Uterus (tissue), 4 donors: ENCODE measurements at places on chromosomes 13 and 19.

DNA sequence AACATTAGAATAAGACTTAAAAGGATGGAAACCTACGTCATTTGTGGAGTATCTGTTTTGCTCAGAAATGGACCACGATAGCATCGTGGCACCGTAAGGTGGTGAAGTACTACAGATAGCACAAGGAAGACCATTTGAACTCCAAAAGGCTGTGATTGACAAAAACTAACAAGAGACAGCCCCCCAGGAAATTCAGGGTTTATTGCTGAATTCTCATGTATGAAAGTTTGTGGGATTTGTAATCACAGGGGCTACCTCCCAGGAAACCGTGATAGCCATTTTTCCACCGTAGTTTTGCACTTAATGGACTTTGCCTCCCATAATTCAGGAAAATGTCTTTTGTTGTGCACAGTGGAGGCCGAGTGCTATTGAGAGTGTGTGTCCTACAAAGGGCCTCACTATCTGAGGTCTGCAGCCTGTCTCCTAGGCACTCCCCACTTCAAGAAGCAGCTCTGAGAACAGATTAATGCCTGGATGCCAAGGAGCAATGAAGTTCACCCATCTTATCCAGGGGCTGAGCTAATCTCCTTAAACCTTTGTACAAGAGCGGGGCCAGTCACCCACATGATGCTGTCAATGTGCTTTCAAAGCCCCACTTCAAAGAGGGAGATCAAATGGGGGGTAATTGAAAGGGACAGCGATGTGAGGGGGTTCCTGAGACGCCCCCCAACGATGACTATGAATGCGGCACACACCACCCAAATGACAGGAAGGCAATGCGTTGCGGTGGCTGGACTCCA, 182.6 kb downstream of the COL4A1 start:
- no peak for DNase-seq

GRCh38 chr13:42968906-42969305, 23.1 kb downstream of the EPSTI1 start:
- no peak for DNase-seq

DNA sequence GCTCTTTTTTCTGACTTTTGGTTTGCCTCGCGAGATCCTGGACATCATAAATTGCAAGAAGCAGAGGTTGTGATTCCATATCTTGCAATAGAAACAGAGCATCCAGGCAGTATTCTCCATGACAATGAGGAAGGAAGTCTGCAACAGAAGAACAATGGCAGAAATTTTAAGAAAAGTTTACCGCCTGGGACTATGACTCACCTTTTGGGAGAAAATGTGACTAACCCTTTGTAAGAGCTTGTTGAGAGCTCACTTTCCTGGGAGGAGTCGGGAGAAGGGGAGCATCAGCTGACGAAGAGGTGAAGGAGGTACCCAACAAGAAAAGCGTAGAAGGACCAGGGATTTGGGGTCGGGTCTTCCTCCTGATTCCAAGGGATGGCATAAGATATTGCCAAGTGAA, 34.3 kb upstream of the TNFSF11 start:
- no peak for DNase-seq

- no peak for DNase-seq
These were observed 9.5 kb downstream of the C13orf46 start for GRCh38 chr13:113964251-113964995.

- no peak for DNase-seq
These were observed 15.9 kb upstream of the ZNF208 start for GRCh38 chr19:22026687-22027086.
